T-cell (primary cell): ENCODE measurements at places on chromosomes 5 and 9.

GRCh38 chr5:5795074-5795771, 372.7 kb downstream of the ICE1 start:
- H3K27me3 ChIP-seq, result peaks cover 4% of the 10 kb centered on the region
- no peak overlapping the region for H3K4me3 ChIP-seq
- H3K36me3 ChIP-seq, result no peaks in the 10 kb centered on the region
- no peak overlapping the region for H3K27ac ChIP-seq
- H3K4me1 ChIP-seq, result no peaks in the 10 kb centered on the region

GRCh38 chr5:141338538-141339306, at the start of gene PCDHGA2:
PCDHGA2 (plus strand) TSS chr5:141338760.
- no peak for DNase-seq
- no peaks in the 10 kb centered on the region for H3K4me1 ChIP-seq
- peaks cover 5% of the 10 kb centered on the region for H3K27me3 ChIP-seq
- H3K36me3 ChIP-seq, result no peaks in the 10 kb centered on the region
- no peak within 1 kb of the TSS for H3K27ac ChIP-seq

DNA sequence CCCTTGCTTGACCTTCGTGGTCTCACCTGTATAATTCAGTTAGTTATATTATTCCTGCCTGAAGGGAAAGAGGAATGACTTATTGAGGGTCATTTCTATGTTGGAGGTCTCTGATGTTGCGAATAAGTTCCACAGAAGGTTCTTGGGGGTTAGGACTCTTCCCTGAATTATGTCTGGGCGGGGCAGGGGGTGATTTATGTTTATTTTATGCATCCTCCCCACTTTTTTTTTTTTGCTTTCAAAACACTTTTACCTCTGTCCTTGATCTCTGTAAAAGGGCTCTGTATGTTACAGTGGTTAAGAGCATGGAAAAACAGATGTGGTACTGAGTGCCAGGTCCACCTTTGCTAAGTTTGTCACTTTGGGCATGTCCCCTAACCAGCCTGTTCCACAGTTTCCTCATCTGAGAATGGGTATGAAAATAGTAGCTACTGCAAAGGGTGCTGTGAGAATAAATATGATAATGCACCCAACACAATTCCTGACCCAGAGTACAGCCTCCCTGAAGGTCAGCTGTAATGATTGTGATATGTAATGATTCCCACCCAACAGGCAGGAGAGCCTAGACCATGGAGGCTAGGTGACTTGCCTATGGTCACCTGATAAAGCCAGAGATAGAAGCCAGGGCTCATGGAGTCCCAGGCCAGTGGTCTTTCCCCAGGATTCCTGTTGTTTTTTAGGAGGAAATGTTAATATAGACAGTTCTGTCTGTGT, 54.8 kb downstream of the SLC22A5 start:
- no peak overlapping the region for H3K4me3 ChIP-seq
- peaks cover 33% of the 10 kb centered on the region for H3K36me3 ChIP-seq
- DNase-seq, result no peak
- H3K27me3 ChIP-seq, result no peaks in the 10 kb centered on the region
- H3K4me1 ChIP-seq, result peaks cover 79% of the 10 kb centered on the region

DNA sequence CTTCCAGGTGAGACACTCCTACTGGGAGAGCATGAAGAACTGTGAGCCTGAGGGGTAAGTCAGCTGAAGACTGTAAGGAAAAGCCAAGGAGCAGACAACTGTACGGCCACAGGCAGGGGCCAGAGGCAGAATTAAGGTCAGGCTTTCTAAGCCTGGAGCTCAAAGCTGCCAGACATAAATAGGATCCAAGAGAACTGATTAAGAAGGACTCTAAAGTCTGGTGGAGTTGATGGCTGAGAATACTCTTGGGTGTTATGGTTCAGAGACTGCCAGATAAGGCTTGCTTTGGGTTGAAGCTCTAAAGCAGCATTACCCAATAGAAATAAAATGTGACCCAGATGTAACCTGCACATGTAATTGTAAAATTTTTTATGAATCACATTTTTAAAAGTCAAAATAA, 12.2 kb downstream of the PDE8B start:
- no peaks in the 10 kb centered on the region for H3K4me1 ChIP-seq
- no peaks in the 10 kb centered on the region for H3K27me3 ChIP-seq
- H3K27ac ChIP-seq, result no peak overlapping the region
- H3K36me3 ChIP-seq, result no peaks in the 10 kb centered on the region
- no peak overlapping the region for H3K4me3 ChIP-seq

DNA sequence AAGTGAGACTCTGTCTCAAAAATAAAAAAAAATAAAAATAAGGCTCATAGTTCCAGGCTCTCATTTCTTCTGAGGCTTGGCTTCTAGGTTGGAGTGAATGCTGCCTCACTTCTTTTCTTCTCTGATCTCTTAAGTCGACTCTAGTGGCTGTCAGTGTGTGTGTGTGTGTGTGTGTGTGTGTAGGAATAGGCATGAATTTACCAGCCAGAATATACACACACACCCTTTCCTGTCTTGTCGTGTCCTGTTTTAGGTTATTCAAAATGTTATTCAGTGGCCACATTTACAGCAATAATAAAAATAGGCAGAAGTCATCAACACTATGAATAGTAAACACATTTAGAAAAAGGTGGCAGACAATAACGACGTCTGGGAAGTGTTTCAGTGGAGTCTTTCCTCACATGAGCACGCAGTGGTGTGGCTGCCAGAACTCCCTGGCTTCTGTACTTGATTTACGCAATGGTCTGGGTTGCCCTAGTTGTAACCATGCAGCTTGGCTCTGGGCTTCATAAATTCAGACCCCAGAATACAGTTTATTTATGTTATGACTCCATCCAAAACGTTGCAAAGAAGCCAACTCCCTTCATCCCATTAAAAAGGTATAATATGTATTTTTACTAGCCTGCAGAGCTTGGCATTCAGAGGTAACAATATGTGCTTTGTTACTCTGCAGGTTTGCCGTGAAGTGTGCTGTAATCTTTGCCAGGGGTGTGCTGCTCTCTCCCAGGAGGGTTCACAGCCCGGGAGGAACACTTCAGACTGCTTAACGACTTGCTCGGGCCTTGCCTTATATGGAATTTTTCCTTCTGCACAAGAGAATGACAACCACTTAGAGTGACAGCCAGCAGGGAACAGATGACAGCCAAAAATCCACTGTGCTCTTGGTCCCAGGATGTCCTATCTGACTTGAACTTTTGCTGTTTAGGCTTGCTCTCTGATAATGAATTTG, 34.4 kb upstream of the PALM2AKAP2 start:
- no peak overlapping the region for H3K27ac ChIP-seq
- H3K4me1 ChIP-seq, result no peaks in the 10 kb centered on the region
- DNase-seq, result no peak
- no peaks in the 10 kb centered on the region for H3K27me3 ChIP-seq
- H3K4me3 ChIP-seq, result no peak overlapping the region
- no peaks in the 10 kb centered on the region for H3K36me3 ChIP-seq

DNA sequence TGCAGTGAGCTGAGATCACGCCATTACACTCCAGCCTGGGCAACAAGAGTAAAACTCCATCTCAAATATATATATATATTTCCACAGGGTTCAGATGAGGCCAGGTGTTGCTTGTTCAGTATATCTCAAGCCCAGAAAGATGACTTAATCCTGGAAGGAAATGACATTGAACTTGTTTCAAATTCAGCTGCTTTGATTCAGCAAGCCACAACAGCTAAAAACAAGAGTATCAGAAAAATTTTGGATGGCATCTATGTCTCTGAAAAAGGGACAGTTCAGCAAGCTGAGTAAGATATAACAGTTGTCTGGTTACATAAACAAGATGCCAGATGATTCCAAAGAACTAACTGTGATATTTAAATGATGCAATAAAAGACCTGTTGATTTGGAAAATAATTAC, 352.0 kb downstream of the KCTD16 start:
- no peaks in the 10 kb centered on the region for H3K27me3 ChIP-seq
- no peaks in the 10 kb centered on the region for H3K4me1 ChIP-seq
- H3K27ac ChIP-seq, result no peak overlapping the region
- H3K4me3 ChIP-seq, result no peak overlapping the region
- DNase-seq, result no peak

- no peak for DNase-seq
- H3K36me3 ChIP-seq, result no peaks in the 10 kb centered on the region
- no peaks in the 10 kb centered on the region for H3K27me3 ChIP-seq
- H3K4me3 ChIP-seq, result no peak overlapping the region
- H3K4me1 ChIP-seq, result no peaks in the 10 kb centered on the region
Observed at GRCh38 chr5:9507974-9508373, 37.9 kb downstream of the SEMA5A start.

GRCh38 chr9:132171702-132172101, 9.8 kb downstream of the NTNG2 start:
- H3K4me1 ChIP-seq, result no peaks in the 10 kb centered on the region
- no peak overlapping the region for H3K4me3 ChIP-seq
- H3K36me3 ChIP-seq, result no peaks in the 10 kb centered on the region
- H3K27ac ChIP-seq, result no peak overlapping the region
- no peaks in the 10 kb centered on the region for H3K27me3 ChIP-seq

- no peak overlapping the region for H3K4me3 ChIP-seq
- no peaks in the 10 kb centered on the region for H3K4me1 ChIP-seq
- no peaks in the 10 kb centered on the region for H3K27me3 ChIP-seq
- DNase-seq, result no peak
- no peak overlapping the region for H3K27ac ChIP-seq
Observed at GRCh38 chr5:4924577-4924976, 215.6 kb upstream of the ADAMTS16 start.

GRCh38 chr5:53713978-53714666, 153.7 kb downstream of the NDUFS4 start:
- no peaks in the 10 kb centered on the region for H3K27me3 ChIP-seq
- H3K27ac ChIP-seq, result no peak overlapping the region
- no peak overlapping the region for H3K4me3 ChIP-seq
- H3K4me1 ChIP-seq, result no peaks in the 10 kb centered on the region

- H3K4me1 ChIP-seq, result no peaks in the 10 kb centered on the region
- H3K36me3 ChIP-seq, result no peaks in the 10 kb centered on the region
- H3K4me3 ChIP-seq, result no peak overlapping the region
- no peak overlapping the region for H3K27ac ChIP-seq
- no peak for DNase-seq
Observed at GRCh38 chr5:22036061-22036460, 817.1 kb downstream of the CDH12 start.

DNA sequence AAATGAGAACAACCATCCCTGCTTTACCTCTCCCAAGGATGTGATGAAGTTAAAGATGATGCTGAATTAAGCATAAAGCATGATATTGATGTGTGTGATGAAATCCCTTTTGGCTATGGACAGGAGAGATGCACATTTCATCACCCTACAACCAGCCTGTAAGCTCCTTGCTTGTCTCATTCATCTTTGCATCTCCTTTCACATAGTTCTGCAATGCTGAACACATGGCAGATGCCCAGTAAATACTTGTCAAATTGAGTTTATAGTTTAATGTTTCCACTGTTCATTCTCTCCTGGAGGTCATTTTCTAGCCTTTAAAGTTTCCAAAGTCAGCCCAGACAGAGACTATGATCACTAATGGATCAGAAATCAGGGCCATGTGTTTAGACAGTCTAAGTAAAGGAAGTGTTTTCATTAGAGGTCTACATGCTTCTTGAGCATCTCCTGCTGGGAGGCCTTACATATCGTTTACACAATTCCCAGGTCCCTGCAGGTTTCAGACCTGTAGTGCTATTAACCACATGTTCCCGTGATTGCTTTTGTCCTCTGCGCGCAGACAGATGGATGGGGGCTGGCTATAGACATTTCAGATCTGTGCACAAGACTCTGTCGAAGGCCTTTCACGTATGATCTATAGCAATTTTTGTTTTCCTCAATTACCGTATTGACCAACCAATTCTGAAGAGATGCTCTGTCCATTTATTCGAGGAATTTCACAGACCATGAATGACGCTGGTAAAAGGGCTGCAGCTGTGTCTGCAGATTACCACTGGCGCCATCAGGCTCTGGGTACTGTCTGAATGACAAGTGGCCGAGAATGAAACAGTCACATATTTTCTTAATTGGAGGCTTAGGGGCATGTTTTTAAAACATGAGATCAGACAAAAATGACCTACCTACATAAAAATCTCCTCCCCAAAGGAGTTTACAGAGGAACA, 49.0 kb upstream of the CKMT2 start:
- no peak overlapping the region for H3K4me3 ChIP-seq
- H3K27ac ChIP-seq, result no peak overlapping the region
- peaks cover 3% of the 10 kb centered on the region for H3K36me3 ChIP-seq
- DNase-seq, result no peak
- no peaks in the 10 kb centered on the region for H3K4me1 ChIP-seq
- no peaks in the 10 kb centered on the region for H3K27me3 ChIP-seq

DNA sequence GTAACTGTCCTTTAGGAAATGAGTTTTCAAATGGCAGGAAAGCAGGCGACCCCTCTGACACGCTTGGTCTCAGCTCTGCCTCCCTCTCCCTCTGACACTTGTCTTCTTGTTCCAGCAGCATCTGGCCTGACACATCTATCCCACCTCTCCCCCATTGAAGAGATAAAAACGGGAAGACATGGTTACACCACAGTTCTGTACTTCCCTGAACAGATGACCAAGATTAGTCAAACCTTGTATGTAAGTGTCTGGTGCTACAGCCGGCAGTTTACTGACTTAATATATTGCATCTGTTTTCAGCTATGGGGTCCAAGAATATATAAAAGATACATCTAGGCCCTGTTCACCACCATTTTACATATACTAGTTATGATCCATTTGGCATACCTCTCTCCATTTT, 29.6 kb upstream of the MLLT3 start:
- H3K4me1 ChIP-seq, result no peaks in the 10 kb centered on the region
- no peak overlapping the region for H3K4me3 ChIP-seq
- H3K36me3 ChIP-seq, result no peaks in the 10 kb centered on the region
- no peak overlapping the region for H3K27ac ChIP-seq
- peaks cover 3% of the 10 kb centered on the region for H3K27me3 ChIP-seq
- no peak for DNase-seq
